ENCODE measurements at places on chromosomes 3 and 15. TPM values are rescaled to one million over a fixed set of nuclear protein-coding genes. Genes with fewer than 3 reads are reported as not detected.
A peak's percentile ranks its signal among the peaks of the same experiment; 100 is the strongest.

- DNase-seq, result no peak
Observed at GRCh38 chr15:100230784-100231183, 111.0 kb downstream of the ADAMTS17 start.

GRCh38 chr3:51935886-51936755 lies 5.6 kb downstream of the RRP9 start:
- no peak for DNase-seq

DNA sequence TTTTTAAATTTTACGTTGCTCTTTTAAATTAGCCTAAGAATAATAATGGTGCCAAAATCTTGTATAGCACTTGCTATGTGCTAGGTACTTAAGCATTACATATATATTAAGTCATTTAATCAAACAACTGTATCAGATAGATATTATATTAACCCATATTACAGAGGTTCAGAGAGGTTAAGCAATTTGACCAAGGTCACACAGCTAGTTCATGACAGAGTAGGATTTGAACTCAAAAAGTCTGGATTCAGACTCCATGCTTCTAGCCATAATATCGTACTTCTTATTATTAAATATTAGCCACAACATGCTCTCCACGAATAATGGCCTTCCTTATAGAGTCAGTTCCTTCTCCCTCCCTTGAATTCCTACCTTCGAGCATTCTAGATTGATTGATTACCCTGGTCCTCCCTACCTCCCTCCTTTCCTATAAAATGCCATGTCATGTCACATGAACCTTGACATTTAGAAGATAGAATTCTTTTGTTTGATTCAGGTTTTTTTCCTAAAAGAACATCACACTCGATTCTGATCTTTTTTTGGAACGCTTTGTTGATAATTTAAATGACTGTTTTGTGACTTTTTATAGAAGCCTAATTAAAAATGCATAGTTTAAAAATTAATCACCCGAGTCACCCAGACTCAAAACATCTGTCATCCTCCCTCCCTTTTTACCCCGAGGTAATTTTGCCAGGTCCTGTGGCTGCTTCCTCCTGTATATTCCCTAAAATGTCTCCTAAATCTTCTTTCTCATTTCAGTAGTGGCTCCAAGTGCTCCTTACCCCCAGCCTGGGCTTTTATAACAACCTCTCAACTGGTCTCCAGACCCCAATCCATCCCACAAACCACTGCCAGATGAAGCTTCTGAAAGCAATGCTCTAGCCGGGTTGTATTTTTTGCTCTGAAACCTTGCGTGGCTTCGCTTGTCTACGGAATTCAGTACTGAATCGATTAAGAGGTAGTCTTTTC lies 8.5 kb upstream of the PSMD6 start:
- no peak for DNase-seq

GRCh38 chr3:193572426-193572908 lies 17.8 kb upstream of the ATP13A4 start:
- peak; percentile 65 for DNase-seq

DNA sequence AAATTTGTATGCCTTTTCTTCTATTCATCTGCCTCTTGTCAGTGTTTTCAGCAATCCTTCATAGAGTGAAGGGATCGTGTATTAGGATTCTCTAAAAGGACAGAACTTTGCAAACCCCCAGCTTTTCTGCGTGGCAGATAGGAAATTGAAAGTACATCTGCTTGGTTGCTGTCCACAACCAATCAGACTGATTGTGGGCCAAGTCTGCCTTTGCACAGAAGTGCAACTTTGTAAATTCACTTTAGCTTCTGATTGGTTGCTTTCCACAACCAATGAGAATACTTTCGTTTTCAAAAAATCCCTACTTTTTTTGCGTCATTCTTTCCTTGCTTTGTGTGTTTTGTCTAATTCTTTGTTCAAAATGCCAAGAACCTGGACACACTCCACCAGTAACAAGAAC lies 847.4 kb downstream of the FHIT start:
- no peak for DNase-seq

IMPG2 gene
- total RNA-seq, result 0.29 TPM
